ENCODE measurements at places on chromosomes 12 and 14.

DNA sequence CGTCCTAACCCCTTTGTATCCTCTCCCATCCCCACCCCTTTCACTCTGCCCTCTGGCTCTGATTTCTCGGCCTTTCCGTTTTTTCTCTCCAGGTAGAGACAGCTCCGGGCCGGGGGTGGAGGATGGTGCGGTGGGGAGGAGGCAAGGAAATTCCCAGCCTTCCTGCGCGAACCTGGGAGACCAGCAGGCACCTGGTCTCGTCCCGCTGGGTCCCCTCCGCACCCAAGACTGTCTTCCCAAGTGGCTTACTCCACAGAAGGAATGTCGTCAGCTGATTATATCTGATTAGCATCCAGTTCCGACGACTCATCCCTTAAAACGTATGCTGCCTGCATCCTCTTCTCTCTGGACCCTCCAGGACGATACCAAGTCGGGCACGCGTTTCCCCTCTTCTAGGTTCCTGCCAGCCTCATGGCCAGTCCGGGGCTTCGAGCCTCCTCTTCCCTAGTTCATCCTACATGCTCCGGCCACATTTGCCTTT lies 42.2 kb upstream of the CAPRIN2 start:
- DNase-seq: no peak

DNA sequence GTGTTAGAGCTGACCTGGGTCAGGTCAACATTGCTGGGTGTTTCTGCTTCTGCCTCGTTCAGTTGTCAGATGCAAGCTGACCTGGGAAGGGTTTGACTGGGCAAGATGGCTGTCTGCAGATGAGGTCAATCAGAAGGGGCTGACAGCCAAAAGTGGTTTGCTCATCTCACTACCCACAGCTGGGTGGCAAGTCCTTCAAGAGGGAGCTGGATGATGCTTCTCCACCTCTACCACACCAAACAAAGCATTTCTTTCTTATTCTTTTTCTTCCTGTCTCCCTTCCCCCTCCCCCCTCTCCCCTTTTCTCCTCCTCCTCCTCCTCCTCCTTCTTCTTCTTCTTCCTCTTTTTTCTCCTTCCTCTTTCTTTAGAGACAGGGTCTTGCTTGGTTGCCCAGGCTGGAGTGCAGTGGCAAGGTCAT lies 268.2 kb upstream of the PLEKHG7 start:
- no peak for DNase-seq

DNA sequence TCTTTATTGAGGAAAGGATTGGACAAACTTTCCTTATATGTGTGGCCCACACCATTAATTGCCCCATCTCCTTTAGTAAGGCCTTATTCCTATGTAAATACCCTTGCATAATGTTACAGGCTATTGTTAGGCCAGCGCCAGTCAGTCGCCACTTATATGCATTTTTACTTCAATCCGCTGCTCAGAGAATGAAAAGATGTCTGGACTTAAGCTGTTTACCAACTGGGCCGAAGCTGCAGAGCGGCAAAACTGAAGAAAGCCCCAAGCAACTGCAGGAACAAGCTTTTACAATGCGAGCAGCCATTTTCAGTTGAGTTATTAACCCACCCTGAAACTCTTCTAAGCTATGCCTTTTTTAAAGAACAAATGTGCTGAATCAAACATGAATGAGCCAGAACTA lies 92.1 kb upstream of the OTX2 start:
- no peak for DNase-seq

GRCh38 chr14:77421201-77421600 lies 2.1 kb downstream of the NOXRED1 start:
- no peak for DNase-seq

DNA sequence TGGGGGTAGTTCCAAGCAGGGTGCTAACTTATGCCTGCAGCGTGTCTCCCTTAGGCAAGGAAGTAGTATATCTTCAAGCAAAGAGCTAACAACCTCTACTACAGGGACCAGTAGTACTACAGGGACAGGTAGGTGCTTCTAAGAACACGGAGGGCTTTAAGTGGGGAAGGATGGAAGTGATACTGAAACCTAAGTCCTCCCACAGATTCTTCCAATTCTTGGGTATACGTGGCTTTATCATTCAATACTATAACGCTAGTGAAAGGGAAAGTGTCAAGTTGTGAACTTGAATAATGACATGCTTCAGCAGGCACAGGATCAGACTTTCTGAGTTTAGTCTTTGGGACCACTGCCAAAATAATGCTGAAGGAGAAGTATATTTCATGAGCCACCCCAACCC lies 241.7 kb downstream of the CEP128 start:
- no peak for DNase-seq

GRCh38 chr12:116138364-116138763 lies 139.1 kb downstream of the MED13L start:
- no peak for DNase-seq

- no peak for DNase-seq
Observed at GRCh38 chr12:54950071-54950727, 34.4 kb downstream of the TESPA1 start.

- no peak for DNase-seq
Observed at GRCh38 chr12:14968478-14968877, 4.4 kb upstream of the PDE6H start.

- DNase-seq: no peak
Observed at GRCh38 chr12:109541413-109541726, 31.9 kb downstream of the MMAB start.

DNA sequence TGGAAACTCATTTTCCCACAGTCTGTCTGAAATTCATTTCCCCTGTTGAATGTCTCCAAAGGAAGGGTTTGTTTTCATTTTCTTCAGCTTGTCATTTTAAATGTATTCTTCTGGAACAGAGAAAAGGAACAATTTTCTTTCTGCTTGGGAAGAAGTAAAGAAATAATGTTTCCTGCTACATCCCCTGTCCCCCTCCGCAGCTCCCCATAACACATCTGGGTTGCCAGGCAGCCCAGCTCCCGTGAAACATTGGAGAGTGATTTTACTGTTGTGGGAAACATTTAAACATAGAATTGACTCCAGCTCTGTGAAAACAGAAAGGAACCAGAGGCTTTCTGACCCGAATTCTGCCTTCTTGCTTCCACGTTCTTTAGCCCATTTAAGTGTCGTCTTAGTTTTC lies 159.5 kb downstream of the TMEM132C start:
- DNase-seq: no peak

- DNase-seq: no peak
Observed at GRCh38 chr12:18250313-18250916, 10.9 kb upstream of the PIK3C2G start.

DNA sequence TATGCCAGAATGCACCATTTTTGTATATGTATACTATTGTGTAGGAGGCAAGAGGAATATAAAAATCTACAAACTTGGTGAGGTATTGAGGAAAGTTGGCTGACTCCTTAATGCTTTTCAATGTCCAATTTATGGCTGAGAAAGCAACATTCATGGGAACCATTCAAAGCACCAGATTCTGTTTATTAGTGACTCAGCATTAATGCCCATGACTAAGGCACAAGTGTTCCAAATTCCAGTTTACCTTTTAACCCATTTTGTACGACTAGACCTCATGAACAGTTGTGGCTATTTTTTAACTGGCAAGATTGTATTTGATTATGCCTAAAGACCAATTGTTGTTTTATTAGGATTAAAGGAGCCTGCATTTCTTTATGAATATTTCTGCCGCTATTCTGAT lies 375.4 kb upstream of the ATP2B1 start:
- no peak for DNase-seq

DNA sequence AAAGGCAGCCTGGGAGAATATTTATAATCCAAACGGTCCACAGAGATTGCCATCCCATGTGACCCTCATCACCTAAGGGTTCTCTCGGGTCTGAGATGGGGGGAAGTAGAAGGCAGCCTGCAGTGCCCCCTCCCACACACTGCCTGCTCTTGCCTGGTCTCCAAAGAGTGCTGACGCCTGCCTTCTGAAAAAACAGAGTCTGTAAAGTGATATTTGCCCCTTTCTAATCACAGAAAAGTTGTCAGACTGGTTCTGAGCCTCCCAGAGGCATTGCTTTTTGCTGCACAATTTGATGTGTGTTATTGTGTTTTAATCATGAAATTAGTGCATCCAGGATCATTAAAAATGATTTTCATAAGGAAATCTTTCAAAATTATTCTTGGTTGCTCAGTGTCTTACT lies 59.2 kb downstream of the TMEM30B start:
- DNase-seq: no peak

GRCh38 chr14:71166180-71166837 lies 259.1 kb downstream of the PCNX1 start:
- no peak for DNase-seq

- DNase-seq: no peak
Observed at GRCh38 chr12:3362737-3363136, 128.3 kb upstream of the PRMT8 start.

GRCh38 chr12:111692575-111693210 lies 6.8 kb downstream of the ACAD10 start:
- no peak for DNase-seq

- no peak for DNase-seq
Observed at GRCh38 chr14:23454445-23454856, 15.1 kb upstream of the NGDN start.

DNA sequence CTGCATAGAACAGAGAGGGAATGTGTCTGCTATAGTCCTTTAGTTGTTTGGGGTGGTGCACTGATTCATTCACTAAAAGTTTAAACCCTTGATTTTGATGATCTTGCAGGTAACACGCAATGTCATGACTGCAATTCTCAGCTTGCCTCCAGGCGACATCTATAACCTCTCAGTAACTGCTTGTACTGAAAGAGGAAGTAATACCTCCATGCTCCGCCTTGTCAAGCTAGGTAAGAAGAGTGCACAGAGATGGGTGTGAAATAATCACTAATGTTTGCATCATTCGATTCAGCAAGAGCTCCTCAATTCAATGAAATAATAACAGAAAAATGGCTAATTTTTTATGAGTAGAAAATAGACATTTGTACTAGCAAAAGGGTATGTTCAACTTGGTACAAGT lies 203.7 kb downstream of the PTPRO start:
- DNase-seq: no peak

- no peak for DNase-seq
Observed at GRCh38 chr14:52332269-52332668, 18.2 kb downstream of the PTGER2 start.

- DNase-seq: no peak
Observed at GRCh38 chr12:94898388-94898787, 105.1 kb downstream of the NDUFA12 start.

- DNase-seq: no peak
Observed at GRCh38 chr12:12804432-12804886, 8.7 kb upstream of the DDX47 start.

GRCh38 chr14:87049950-87050349 lies 943.0 kb downstream of the GALC start:
- no peak for DNase-seq

DNA sequence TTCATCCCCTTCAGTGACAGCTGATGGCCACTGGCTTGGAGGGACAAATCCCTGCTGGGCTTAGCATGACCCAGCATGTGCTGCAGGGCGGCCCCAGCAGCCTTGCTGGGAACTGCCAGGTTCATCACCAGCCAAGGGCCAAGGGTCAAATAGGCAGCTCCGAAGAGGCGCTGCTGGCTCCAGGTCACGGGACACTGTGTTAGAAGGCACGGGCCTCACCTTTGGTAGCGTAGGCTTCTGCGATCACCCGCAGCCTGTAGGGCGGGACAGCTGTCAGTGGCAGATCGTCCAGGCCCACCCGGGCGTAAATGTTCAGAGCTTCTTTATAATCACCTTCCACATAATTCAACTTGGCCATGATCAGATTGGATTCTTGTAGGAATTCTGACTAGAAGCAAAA lies 35.7 kb downstream of the TTC7B start:
- no peak for DNase-seq

- DNase-seq: no peak
Observed at GRCh38 chr14:79652513-79653307, 558.6 kb downstream of the DIO2 start.

- no peak for DNase-seq
Observed at GRCh38 chr14:54627540-54628363, 60.8 kb downstream of the SAMD4A start.

GRCh38 chr12:52259657-52260243 lies 14.7 kb upstream of the KRT86 start:
- DNase-seq: no peak

Data from dorsolateral prefrontal cortex (tissue), 122 donors.